ENCODE measurements at places on chromosomes 2 and 18.

GRCh38 chr2:19868701-19869580 is 32.8 kb downstream of the TTC32 start:
- peak; percentile 69 for DNase-seq

- no peak for DNase-seq
Measured at GRCh38 chr18:37450434-37451132, 115.0 kb downstream of the CELF4 start.

- no peak for DNase-seq
Measured at GRCh38 chr2:236229186-236229585, 35.0 kb downstream of the ASB18 start.

DNA sequence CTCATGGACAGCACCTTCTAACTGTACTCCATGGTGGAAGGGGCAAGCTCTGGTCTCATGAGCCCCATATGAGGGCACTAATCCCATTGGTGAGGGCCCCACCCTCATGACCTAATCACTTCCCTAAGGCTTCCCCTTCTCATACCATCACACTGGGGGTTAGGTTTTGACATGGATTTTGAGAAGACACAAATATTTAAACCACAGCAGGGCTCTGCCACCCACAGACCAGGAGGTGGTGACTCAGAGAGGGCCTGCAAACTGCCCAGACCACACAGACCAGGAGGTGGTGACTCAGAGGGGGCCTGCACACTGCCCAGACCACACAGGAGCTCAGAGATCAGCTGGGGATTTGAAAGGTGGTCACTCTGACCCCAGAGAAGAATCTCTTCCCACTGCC is 222.0 kb downstream of the KLHL29 start:
- no peak for DNase-seq

DNA sequence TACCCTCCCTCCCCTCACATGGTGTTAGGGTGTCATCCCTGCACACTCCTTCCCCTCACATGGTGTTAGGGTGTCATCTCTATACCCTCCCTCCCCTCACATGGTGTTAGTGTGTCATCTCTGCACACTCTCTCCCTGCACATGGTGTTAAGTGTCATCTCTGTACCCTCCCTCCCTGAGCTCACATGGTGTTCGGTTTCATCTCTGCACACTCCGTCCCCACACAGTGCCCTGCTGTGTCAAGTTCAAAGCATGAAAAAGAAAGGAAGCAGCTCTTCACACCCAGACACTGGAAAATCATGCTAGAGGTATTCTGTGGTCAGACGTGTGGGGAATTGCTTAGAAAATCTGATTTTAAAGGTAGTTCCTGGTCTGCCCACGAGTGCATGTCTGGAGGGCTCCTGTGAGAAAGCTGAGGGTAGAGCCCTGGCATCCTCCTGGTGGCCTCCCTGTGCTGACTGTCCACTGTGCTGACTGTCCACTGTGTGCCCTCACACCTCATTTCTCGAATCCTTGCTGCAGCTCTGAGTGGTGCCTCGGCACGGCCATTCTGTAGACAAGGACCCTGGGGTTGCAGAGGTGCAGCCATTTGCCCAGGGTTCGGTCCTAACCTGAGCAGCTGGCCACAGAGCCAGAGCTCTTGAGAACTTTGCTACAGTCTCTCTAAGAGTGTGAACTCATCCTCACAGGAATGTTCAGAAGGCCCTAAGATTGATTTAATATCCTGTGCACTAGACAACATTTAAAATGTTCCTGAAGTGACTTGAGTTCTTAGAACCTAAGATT is 69.1 kb upstream of the NFATC1 start:
- DNase-seq = no peak

DNA sequence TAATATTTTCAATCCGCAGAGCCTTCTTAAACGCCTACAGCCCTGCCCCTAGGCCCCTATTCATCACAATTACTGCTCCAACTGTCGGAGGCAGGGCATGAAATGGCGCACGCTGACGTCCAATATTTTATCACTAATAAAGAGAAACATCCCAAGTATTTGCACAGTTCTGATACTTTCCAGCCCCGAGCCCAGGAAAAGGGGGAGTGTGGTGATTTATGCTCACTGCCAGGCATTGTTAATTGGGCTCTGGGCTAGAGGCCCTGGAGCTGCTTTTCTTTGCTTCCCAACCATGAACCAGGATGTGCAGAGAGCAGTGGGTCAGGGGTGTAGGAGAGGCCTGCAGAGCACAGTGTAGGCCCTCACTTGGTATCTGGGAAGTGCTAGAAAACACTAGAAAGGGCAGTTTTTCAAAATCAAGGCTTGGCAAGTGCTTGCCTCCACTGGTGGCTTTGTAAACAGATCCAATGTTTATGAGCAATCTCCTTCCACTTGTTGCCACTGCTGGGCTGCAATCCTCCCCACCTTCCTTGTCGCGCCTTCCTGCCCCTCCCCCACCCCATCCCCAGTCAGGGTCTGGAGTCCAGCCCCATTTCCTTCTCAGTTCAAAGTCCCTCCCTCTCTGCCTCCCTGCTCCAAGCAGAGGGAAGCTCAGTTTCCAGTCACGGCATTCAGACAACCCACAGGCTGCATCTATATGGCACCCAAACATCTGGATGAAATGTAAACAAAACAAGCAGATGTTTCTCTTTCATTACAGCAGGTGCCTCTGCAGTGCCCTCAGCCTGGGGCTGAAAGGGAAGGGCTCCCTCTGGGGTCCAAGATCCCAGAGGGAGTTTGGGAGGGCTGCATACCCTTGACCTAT is 83.9 kb upstream of the PKDCC start:
- DNase-seq = no peak

DNA sequence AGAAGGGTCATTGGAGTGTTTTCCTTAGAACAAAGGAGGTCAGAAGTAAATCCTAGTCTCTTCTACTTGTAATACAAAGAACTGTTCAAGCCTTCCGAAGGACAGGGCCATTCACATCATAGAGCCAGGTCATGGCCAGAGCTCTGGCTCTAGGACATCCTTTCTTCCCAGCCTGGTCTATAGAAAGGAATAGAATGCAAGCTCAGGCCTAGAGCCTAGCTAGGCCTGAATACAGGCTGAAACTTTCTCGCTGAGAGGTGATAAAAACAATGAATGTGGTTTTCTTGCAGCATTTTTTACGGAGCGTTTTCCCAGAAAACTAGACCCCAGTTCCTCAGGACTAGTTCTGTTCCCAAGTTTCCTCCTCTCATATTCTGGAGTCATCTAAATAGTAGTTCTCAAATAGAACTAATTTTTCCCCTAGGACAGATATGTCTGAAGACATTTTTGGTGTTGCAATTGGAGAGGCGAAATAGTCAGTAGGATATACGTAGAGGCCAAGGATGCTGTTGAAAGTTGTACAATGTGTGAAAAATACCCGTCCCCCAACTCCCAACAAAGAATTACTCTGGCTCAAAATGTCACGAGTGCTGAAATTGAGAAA is 6.8 kb downstream of the UGT1A6 start:
- DNase-seq = no peak

DNA sequence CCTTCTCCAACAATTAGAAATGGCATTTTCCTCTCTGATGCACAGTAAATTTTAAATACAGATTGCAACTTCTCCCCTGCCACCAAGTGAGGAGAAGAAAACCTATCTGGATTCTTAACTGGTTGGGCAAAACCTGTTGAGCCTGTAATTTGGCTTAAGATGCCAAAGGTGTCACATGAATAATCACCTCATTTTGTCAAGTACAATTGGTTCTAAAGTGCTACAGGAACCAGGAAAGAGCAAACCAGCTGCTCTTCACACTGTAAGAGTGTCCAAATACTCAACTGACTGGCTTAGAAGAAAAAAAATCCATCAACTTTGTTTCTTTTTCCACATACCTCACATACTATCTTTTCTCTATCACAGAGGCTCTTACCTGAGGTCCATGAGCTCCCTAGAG is 35.4 kb downstream of the NPC1 start:
- DNase-seq = no peak

DNA sequence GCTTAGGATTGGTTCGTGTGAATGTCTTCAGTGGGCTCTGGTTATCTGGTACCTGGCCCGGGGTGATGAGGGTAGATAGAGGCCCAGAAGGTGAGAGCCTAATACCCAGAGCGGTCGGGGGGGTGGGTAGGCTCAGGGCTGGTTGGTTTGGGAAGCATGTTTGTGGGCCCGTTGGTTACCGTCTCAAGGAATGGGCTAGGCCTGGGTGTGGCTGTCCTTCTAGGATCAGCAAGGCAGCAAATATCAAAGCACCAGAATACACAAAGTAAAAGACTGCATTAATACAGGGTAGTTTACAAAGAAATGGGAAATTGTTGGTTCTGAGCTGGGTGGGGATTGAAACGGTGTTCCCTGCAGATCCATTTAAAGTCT is 6.0 kb upstream of the IL1R2 start:
- no peak for DNase-seq

Data from stimulated activated CD4-positive, alpha-beta T cell treated with anti-CD3 and anti-CD28 coated beads, Interleukin-4, amount 100 ng/mL, for 1 hour (primary cell).